ENCODE measurements at places on chromosomes 5 and 9.

DNA sequence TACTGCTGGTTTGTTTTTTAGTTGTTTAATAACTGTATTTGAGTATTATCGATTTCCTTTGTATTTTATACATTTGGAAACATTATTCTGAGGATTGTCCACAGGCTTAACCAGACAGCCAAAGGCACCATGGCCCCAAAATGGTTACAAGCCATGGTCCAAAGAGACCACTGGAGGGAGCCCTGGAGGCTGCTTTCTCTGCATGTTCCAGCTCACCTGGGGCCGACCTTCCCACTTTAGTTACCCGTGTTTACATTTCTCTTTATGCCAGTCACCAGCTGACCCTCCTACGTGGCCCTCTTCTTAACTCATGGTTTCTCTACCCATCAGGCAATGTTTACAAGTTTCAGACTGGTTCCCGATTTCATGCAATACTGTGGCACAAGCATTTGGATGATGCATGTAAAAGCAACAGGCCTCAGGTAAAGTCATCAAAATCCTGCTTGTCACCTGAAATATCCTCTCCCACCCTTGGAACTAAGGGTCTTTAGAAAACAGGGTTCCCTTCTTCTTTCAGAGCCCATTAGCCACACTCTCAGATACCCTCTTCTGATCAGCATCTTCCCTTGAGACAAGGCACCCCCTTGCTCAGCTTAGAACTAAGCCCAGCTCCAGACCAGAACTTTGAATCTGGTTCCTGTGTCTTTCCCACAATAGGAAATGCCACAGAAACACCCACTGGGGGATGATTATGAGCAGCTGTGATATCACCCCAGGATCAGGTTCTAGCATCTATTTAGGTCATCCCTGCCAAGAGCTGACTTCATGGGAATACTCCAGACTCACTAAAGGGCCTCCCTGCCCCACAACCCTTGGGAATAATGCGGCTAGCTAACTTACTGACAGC lies 49.9 kb upstream of the GARNL3 start:
- DNase-seq: peak; percentile 18

- no peak for DNase-seq
Observed at GRCh38 chr9:107106416-107106815, 176.7 kb upstream of the RAD23B start.

DNA sequence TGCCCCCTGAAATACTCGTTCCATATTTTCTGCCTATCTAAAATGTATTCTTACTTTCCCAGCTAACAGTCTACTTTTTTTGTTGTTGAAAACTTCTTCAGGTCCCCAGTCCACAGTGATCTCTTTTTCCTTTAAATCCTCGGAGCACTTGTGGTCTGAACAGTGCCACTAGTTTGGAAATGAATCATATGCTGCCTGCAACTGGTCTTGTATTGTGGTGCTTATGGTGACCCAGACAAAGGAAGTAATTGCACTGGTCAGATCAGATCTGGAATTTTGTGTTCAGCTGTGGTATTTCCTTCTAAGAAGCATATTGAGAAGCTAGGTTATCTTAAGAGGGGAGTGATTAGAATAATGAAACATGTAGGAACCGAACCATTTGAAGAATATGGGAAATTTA lies 2.9 kb downstream of the UNC13B start:
- DNase-seq: no peak

- DNase-seq: no peak
Observed at GRCh38 chr5:80503641-80504040, 15.7 kb downstream of the FAM151B start.

GRCh38 chr5:25006734-25007133 lies 362.0 kb upstream of the CDH10 start:
- DNase-seq: peak; percentile 16

GRCh38 chr5:145362266-145362665 lies 472.9 kb downstream of the PRELID2 start:
- DNase-seq: no peak

DNA sequence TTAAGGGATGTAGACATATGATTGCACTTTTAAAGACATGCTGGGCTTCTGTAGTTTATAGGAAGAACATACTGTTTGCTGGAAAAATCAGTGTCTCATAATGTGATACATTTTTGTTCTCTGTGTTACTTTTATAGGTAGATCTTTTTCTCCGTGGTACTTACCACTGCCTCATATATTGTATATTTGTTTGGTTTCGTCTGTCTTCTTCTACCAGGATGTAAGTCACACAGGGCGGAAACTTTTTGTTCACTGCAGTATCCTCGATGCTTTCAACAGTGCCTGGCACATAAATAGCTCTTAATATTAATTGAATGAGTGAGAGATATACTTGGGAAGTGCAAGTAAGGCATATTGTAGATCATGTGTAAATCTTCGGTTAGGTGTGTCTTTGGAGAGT lies 135.4 kb downstream of the GDNF start:
- no peak for DNase-seq

- no peak for DNase-seq
Observed at GRCh38 chr5:71872311-71872864, 153.3 kb downstream of the CARTPT start.

DNA sequence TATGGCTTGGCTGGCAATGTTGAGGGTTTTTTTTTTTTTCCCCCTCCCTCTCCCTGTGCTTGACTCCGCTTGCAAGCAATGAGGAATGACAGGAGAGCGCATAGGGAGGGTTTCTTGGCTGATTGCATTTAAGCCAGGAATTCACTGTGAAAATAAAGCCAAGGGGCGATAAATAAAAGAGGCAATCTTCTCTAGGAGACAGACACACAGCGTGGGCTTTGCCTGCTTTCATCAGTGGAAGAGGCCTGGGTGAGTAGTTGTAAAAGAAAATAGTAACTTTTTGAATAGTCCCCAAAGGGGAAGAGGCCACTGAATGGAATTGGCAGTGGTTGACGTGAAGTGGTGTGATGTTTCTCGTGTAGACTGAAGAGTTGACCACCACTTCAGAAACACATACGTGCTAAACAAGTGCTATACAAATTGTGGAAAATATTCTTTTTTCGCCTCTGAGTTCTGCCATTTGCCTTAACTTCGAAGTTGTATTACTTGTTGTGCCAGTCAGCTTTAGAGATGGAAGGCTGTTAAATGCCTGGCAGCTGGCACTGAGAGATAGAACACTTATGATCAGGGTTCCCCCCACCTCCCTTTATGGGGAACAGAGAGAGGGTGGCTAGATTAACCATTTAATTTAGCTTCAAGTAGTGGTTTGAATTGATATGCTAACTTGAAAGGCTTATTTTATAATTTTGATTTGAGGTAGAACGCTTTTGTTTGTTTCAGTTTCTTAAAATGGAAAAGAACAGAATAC lies 3.0 kb downstream of the ZSWIM6 start:
- DNase-seq: no peak

DNA sequence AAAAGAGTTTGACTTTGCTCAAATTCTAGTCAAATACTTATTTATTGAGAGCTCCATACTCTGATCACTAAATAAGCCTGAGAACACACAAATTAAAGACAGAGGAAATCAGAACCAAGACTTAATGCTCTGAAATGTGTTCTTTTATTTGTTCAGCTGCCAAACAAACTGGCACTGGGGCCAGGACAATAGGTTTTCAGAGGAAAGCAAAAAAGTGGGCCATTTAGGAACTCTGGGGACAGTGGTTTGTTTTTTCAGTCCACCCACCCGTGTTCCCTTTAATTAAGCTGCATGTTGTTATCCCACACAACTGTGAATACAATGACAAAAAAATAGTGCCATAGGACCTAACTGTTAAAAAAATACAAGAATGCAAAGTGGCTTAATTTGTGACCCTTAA lies 95.4 kb upstream of the RETREG1 start:
- DNase-seq: no peak
